ENCODE measurements at places on chromosomes 16 and 17.

DNA sequence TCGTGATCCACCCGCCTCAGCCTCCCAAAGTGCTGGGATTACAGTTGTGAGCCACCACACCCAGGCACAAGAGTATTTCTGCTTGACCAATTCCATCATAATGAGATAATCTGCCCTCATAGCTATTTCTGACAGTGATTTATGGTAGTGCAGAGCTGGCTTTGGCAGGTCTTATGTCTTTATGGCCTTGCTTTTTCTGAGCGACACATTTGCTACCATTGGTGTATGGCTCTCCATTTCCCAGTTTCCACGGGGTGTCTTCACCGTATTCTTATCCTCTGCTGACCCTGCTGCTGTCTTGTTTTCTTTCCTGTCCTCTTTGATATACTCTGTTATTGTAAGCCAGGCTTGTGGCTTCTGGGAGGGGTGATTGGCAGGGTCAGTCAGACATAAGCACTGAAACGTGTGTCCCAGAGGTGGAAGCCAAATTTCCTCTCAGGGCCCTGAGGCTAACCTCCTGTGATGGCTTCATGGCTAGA, 161.1 kb upstream of the TBX2 start:
- DNase-seq = no peak

DNA sequence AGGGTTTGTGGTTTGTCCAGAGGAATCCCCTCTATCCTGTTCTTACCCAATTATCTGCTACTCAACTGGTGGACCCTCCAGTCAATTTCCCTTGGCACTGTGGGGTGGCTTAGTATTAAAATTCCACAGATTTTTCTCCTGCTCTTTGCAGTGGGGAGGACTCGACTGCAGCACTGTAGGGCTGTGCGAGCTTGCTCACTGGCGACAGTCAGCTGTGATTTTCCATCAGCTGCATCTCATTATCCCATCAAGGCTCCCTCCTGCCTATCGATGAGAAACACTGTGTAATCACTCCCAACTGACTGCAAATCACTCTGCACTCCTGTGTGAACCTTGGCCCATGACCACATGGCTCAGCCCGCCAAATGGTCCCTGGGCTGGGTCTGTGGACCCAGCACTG, 90.5 kb upstream of the MAF start:
- DNase-seq = no peak

DNA sequence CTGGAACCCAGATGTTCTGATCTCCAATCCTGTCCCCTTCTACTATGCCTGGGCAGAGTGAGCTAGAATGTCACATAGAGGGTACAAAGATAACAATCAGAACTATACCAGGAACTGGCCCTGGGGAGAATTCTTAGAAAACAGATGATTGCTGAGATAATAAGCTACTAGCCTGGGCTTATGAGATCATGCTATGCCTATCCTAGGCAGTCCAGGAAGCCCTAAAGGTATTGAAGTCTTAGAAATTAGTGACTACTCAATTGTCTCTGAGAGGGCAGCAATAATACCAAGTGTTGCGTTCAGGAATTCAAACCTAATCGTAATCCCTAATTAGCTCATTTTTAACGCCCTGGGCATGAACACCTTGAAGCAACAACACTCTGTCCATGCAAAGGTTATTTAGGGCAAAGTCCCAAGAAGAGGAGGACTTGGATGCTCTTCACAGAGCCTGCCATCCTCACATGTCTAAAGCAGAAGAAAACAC, 77.1 kb downstream of the MMD start:
- peak; percentile 48 for DNase-seq

DNA sequence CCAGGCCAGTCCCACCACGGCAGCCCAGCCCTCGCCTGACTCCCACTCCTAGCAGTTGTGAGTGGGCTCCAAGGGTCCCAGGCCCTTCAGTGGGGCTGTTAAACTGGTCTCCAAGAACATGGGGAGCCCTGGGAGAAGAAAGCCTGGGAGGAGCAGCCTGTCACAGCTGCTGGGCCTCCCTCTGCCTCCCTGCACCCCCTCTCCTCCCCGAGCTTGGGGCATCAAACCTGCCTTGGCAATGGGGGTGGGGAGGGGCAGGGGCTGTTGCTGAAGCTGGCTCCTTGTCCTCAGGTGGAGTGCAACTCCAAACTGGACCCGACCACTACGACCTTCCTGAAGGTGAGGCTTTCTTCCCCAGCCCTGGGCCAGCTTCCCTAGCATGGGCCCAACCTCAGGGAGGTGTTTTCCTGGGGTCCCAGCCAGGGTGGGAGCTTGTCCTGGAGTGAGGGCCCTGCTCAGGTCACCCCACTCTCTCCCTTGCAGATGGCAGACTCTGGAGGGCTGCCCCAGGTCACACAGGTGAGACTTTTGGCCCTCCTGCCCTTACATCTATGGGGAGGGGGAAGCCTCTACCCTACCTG, 6.6 kb upstream of the SETD6 start:
- no peak for DNase-seq

- DNase-seq = no peak
These were observed at the start of gene PSMB10 for GRCh38 chr16:67936124-67936879. TSS of gene PSMB10 (minus strand) at chr16:67936850. CDS start at chr16:67936749, 101 bp downstream.

DNA sequence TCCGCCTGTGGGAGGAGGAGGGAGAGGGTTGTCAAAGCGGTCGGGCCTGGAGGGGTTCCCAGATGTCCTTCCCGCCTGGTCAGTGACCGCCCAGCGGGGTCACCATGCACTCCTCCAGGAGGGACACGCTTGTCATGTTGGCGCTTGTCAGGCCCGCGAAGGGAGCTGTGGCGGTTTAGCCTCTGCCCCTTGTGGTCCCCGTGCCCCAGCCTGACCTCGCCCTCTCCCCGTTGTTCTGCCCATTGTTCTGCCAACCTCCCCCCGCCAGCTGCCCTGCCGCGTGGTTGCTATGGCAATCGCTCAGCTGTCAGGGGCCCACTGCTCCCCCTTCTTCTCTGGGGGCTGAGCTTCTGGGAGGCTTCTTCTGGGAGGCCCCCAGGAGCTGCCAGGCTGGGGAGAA, 146.4 kb upstream of the CIBAR2 start:
- DNase-seq = no peak

DNA sequence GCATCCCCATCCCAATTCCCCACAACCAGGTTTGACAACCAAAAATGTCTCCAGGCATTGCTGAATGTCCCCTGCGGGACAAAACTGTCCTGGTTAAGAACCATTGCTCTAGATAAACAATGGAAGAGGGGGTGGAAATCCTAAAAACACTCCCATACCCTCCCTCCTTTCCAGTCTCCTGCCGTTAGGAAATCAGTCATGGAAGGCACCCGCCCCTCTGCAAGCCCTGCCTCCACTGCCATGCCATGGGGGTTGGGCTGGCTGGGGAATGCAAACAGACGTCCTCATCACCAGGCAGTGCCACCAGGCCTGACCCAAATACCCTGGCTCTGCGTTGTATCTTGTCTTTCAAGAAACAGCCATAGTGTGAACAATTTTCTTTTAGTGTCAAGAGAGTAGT, 57.5 kb downstream of the CYTH1 start:
- DNase-seq = no peak

DNA sequence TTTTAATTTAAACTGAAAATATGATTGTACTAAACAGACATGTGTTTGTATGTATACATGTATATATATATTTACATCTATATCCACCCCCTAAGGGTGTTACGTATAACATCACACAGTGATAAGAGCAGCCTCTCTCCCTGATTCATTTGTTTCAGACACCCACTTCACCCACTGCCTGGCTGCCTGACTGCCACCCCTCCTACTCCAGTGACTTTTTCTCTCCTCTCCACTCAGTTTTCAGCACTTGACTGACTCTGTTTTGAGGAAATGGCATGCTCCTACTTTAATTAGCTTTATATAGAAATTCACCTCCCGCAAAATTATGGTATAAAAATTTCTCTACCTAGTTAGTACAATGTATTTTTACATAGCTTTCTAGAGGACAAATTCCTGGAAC, 20.0 kb downstream of the BFAR start:
- DNase-seq = no peak

- no peak for DNase-seq
These were observed 21.2 kb downstream of the ZNF469 start for GRCh38 chr16:88403794-88404581.

GRCh38 chr16:23999663-24000062, 163.9 kb downstream of the PRKCB start:
- DNase-seq = no peak

DNA sequence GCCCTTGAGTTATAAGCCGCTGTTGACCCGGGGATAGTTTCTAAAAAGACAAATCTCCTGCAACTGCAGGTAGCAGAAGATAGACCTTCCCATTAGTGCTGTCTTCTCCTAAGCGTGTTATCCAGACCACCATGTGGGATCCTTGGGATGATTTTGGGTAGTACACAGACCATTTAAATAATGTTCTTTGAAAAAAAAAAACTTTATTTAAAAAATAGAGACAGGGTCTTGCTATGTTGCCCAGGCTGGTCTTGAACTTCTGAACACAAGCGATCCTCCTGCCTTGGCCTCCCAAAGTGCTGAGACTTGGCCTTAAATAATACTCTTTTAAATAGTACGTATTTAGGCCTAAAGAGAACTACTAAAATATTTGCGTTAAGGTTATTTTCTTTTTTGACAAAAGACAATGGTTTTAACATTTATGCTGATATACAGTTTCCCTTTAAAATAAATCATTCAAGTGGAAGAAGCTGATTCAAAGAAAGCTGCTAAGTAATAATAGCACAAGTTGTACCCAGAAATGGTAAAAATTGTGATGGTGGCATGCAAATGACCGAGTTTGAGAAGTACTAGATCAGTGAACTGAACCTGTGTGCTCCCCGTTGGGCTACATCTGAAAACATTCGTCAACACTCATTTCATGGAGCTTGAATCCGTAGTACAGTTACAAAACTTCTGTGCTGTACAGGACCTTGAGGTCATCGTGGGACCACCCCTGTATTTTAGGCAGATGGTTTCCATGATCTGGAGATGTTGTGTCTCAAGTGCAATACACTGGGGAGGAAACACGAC, 24.0 kb downstream of the SMARCE1 start:
- no peak for DNase-seq

GRCh38 chr16:89490439-89491237, at the start of gene ANKRD11:
TSS of gene ANKRD11 (minus strand) at chr16:89490561. CDS start at chr16:89317019, 173,542 bp downstream.
- peak; percentile 99 for DNase-seq

- DNase-seq = no peak
These were observed 571 bp downstream of the CAVIN1 start for GRCh38 chr17:42422412-42422957.

GRCh38 chr16:84438971-84439696, 65.3 kb downstream of the MEAK7 start:
- DNase-seq = no peak

DNA sequence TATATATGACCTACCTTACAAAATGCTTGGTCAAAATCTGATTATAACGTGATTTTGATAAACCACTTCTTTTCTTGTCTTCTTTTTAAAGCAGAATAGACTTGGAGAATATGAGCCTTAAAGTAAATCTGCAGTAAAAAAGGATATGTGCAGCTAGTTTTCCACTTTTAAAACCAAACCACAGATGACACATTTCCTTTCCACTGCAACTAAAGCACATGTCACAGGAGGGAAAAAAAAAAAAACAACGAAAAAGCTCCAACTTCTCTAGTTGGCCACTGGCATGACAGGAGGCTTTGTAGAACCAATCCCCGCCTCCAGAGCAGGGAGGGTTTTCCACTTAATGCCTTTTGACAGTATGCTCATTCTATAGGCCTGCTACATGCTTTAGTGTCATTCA, at the start of gene EVI2A:
Gene EVI2A (minus strand): TSS at position 142 of the 400 bp plus-strand sequence. CDS start 2,609 bp downstream, outside the sequence.
- peak; percentile 80 for DNase-seq

DNA sequence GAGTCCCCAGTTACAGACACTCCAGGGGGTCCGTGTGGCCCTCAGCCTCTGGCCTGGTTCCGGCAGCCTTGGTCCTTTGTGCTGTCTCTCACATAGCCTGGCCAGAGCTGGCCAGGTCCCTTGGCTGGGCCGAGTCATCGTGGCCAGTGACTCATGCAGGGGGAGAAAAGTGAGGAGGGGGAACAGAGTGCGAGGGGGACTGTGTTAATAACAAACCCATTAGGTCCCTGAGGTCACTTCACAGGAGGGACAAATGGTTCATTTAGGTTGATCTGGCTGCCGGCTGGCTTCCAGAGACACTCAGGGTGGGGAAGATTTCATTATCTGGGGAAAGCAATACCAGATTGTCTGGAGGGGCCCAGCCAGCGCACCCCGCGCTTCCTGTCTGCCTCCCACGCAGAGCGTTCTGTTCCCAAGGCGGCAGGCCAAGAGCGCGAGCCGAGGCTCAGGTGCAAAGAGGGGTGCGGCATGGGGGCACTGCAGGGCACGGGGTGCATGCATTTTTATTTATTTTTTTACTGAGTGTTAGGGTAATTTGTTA, 223.1 kb downstream of the SEC14L1 start:
- DNase-seq = no peak

- DNase-seq = no peak
These were observed 25.2 kb downstream of the NME3 start for GRCh38 chr16:1745900-1746692.

- DNase-seq = no peak
These were observed 21.7 kb upstream of the WSCD1 start for GRCh38 chr17:6048486-6048885.

DNA sequence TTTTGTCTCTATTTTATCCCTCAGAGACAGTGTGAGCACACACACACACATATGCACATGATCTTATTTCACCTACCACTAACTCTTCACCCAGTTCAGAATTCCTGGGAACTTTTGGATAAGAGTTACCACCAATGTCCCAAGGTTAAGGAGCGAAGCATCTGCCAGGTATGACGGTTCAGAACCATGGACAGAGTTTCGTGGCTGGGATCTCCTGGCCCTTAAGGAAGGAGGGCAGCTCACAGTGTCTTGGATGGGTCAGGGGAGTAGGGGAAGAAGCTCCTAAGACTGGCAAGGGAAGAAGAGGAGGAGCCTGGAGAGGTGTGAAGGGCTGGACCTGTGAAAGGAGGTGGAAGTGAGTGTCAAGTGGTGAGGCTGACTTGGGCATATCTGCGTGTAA, 23.0 kb upstream of the TMEM132E start:
- no peak for DNase-seq

- no peak for DNase-seq
These were observed 387.1 kb upstream of the TNRC6C start for GRCh38 chr17:77571155-77571981.

GRCh38 chr17:59329176-59330052, 2.0 kb upstream of the YPEL2 start:
- peak; percentile 27 for DNase-seq

- no peak for DNase-seq
These were observed 163.7 kb upstream of the CHMP6 start for GRCh38 chr17:80827646-80828643.

GRCh38 chr16:87410968-87411367, 18.8 kb downstream of the MAP1LC3B start:
- no peak for DNase-seq

DNA sequence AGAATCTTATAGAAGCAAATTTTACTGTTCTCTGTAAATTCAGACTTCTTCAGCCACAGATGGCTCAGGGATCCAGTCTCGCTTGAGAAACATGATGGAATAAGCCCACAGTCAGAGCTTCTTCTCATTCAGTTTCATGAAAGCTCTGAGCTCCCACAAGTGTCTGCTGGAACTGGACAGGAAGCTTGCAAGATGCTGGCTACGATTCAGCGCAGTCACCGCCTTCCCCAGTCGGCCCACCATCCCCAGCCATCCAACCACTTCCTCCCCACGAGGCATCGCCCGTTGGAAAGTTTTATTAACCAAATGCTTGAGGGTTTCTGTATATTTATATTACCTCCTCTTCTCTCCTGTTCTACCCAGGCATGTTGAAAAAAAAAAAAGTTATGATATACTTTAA, 171.7 kb downstream of the ZFHX3 start:
- no peak for DNase-seq

Measured in activated T-helper 1 cell treated with anti-CD3 and anti-CD28 coated beads, Interleukin-12 subunit alpha, Interleukin-12 subunit beta, Interleukin-2, Interleukin-4 antibody, amounts not matched to agents 30 ng/mL and 10 ng/mL and 1 ng/mL, durations not matched to agents 14 hours and 24 hours and 36 hours (primary cell).